Thyroid gland (tissue), 4 donors: ENCODE measurements at places on chromosomes 4 and X.

- no peak for DNase-seq
These were observed 18.1 kb downstream of the SMIM31 start for GRCh38 chr4:164772076-164772475.

GRCh38 chr4:82373486-82373815 is 340 bp downstream of the HNRNPD start:
- DNase-seq, result no peak

DNA sequence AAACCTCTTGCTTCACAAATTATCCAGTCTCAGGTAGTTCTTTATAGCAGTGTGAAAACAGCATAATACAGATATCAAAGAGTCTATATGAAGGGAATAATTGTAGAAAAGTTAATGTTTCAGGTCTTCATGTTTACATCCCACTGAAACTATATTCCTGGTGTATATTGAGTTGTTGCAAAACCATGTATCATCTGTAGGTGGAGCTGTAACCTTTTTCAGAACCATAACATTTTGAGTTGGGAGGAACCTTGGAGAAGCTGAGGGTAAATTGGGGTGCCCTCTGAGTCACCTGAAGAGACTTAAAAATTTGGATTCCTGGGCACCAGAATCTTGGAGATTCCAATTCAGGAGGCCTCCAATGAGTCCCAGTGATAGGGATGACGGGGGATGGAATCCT is 51.9 kb upstream of the TAPT1 start:
- no peak for DNase-seq

DNA sequence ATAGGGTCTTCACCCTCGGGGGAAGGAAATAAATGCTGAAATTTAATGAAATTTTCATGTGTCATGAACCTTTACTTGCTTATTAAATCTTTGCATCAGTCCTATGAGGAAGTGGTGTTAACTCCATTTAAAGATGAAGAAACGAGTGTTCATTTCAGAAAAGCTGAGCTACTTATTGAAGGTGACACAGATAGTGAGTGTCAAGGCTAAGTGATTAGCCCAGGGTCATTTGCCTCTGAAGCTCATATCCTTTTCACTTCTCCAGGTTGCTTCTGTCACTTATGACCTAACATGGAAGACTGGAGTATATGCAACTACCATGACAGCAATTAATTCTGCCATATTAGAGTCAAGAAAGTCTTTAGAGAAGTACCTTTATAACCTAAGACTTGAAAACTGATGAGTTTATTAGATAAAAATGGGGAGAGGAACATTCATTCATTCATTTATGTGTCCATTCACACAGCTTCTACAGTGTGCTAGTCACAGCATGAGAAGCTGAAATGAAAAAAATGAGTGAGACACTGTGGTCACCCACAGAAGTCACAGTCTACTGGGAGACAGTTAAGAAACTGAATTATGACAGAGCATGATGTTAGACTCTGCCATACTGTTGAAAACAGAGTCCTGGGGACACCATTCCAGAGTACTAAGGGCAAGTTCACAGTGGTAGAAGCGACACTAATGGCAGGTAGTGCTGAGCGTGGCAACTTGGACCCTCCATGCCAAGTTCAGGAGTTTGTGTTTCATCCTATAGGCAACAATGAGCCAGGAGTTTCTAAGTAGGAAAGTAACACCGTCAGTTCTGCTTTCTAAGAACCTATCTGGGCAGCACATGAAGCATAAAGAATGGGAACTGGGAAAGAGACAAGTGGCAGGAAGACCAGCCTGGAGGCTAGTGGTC is 21.3 kb downstream of the ALPK1 start:
- DNase-seq, result no peak

- DNase-seq, result no peak
These were observed 3.4 kb upstream of the ZRSR2 start for GRCh38 chrX:15786915-15787314.

DNA sequence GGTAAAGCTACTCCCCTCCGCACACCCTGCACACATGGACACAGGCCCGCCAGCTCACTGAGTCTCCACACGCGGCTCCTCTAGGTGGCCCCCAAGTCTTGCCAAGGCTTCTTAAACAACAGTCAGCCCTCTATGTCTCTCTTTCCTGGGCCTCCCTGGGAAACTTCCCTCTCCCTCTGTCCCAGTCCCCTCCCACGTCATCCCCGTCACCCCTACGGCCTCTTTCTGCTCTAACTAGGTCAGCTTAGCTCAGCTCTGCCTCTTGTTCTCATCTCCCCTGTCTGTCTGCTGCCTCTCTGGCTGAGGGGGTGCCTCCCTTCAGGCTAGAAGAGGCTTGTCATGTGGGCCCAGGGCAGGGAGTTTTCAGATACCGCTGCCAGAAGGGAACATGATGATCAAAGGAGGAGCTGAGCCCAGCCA is 38.8 kb downstream of the SEPTIN6 start:
- DNase-seq, result peak; percentile 51

- no peak for DNase-seq
These were observed 11.5 kb upstream of the PCDH10 start for GRCh38 chr4:133137571-133137970.

DNA sequence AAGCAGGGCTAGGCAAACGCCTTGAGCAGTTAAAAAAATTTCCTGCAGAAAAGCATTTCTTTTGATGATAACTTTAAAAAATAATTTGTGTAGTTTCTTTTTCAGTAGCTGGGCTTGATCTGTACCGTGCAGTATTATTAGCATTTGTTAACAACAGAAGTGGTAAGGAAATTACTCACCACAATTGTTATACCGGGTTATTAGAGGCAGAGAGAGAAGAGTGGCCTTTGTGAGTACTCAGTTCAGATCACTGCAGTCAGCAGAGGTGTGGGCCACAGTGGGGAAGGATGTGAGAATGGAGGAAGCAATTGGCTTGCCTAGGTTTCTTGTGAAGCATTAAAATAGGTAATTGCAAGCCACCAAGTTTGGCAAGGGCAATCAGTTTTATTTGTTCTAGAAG is 14.3 kb upstream of the IL21 start:
- DNase-seq, result no peak

DNA sequence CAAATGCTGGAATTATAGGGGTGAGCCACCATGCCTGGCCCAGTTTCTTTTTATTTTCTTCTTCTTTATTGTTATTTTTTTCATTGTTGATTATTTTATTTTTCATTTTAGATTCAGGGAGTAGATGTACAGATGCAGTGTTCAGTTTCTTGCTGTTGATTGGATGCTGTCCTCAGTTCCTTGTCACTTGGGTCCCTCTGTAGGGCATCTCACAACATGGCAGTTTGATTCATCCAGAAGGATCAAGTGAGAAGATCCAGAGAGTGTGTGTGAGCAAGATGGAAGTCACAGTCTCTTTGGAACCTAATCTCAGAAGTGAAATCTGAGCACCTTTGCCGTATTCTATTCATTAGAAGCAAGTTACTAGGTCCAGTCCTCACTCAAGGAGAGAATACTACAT is 20.9 kb downstream of the HMGB3 start:
- no peak for DNase-seq

DNA sequence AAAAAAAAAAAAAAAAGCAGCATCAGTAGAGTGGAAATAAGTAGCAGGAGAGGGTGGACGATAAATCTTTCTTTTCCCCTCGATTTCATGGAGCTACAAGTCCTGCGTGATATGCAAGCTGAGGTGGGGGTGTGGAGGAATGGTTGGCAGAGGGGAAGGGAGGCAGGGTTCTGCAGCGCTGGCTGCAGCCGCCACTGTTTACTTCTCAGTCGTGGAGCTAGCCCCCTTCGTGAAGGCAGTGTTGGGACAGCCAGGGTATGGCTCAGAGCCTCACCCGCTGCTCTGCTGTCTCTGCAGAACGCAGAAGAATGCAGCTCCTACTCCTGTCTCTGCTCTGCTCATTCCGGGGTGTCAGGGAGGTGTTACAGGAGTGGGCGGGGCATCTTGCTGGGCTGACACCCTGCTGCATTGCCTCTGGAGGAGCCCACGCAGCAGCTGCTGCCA is 140.6 kb downstream of the GPM6A start:
- DNase-seq, result peak; percentile 2

- peak; percentile 25 for DNase-seq
These were observed 16.8 kb upstream of the NAT8L start for GRCh38 chr4:2042204-2042946.

DNA sequence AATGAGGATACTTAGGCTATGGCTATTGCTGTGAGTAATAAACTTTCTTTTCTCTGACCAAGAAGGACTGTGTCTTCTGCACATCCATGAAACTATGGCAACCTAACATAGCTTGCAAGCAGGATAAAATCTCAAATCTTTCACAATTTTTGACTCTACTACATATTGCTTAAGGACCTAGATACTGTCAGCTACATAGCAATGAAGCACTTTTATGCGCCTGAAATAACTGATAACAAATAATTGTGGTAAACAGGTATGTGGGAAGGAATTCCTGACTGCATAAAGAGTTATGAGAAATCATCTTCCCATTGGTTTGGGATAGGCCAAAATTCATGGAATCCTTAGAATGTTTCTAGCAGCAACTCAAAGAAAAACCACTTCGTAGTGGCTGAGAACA is 41.2 kb upstream of the PDGFC start:
- DNase-seq, result no peak
